ENCODE measurements at places on chromosomes 3 and 15.

GRCh38 chr3:86744051-86744450 is 246.9 kb downstream of the VGLL3 start:
- no peak for DNase-seq

GRCh38 chr15:62958528-62959363 is 83.8 kb upstream of the TPM1 start:
- DNase-seq, result no peak

DNA sequence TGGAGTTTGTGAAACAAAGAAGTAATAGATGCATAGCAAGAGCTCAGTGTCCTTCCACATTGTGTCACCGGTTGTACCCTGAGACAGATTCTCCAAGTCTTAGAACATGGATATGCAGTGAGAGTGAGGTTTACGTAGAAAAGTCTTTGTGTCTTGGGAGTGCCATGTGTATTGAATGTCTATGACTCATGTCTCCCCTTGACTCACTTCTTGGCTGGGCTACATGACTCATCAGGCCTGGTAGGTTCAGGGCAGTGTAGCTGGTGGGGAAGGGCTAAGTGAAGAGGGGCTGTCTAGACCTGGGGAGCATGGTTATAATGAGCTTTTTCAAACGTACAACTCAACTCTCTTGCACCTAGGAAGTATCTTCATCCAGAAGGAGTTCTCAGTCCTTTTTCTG is 167.4 kb downstream of the GAP43 start:
- DNase-seq, result no peak

DNA sequence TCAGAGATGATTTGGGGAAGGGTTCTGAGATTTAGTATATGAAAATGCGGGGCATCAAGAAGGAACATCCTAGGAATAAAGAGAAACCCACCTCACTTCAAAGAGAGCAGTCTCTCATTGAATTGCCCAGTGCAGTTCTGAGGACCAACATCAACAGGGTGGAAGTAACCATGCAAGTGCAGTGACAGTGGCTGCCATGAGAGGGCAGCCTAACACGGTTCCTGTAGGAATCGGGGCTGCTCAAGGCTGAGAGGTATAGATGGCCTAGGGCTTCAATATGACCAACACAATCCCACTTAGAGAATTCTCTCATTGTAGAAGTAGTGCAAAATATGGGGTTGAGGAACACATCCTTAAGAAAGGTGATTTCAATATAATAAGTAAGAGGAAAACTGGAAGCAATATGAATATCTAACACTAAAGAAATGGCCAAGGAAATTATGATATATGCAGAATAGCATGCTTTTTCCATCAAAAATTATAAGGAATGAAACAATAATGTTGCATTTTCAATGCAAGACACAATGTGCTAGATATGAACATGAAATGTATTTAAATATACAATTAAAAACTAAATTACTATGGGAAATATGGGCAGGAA is 51.1 kb upstream of the ARRDC4 start:
- no peak for DNase-seq

DNA sequence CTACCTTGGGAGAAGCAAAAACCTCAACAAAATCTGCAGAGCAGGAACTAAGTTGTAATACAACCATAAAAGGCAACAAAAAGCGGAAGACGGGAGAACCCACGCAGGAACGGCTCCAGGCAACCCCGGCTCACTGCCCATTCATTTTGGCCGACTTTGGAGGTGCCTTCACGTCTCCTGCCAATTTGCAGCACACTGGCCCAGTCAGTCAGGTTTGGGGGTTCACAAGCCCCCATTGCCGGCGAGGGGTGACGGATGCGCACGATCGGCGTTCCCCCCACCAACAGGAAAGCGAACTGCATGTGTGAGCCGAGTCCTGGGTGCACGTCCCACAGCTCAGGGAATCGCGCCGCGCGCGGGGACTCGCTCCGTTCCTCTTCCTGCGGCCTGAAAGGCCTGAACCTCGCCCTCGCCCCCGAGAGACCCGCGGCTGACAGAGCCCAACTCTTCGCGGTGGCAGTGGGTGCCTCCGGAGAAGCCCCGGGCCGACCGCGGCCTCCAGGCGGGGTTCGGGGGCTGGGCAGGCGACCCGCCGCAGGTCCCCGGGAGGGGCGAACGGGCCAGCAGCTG is 463 bp downstream of the TERC start:
- peak; percentile 82 for DNase-seq

- no peak for DNase-seq
Measured at GRCh38 chr3:66744521-66744920, 243.7 kb upstream of the LRIG1 start.

DNA sequence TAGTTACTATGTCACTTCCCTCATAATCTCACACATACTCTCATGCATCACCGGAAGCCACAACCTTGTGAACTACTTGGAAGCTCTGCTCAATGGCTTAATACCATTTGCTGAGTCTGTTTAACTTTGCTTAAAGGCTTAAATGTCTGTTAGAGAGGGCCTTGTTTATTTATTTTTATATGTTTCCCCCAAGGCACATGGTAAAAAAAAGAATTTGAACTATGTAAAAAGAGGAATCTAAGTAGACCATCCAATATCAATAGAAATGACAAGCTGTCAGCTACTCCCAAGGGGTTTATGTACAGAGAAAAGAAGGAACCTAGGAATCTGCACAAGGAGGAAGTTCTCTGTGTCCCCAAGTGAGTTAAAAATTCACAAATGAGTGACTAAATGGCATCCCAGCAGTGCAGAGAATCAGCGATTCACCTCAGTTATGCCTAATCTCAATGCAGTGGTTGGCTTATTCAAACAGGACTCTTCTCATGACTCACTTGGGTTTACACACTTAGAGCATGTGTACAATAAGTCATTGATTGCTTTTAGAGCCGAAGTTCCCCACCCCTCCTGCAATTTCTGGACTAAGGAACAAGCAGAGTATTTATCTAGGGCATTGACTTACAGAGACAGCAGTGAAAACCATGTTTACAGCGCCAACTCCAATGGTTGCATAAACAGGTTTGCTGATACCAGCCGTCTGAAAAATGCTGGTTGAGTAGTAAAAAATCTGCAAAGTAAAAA is 24.4 kb downstream of the SLC2A2 start:
- no peak for DNase-seq

DNA sequence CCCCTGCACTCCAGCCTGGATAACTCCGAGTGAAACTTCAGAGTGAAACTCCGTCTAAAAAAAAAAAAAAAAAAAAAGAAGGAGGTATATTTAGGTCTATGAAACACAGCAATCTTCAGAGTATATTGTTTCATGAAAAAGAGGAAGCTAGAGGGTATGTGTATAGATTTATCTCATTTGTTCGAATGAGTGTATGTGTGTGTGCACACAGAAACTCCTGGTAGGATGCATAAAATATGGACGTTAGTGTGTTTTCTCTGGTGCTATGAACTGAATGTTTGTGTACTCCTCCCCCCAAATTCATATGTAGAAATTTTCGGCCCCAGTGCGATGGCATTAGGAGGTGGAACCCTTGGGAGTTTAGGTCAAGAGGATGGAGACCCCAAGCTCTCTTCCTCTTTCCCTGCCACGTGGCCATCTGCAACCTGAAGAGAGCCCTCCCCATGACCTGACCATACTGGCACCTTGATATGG is 98.6 kb upstream of the KLF13 start:
- peak; percentile 35 for DNase-seq

DNA sequence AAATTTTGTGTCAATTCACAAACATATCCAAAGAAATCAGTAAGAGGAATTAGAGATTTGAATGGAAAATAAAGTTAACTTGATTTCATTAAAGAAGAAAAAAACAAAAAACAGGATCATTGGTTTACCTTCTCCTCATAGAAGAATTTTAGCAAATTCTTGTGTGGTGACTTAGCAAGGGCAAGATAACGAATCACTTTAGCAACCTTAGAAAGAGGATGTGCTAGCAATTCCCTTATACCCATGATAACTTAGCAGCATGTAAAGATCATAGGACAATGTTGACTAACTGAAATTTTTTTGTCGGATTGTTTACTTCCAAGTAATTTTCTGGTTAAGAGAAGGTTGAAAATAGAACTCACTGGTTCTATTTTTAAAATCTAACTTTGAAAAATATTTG is 609.3 kb downstream of the GBE1 start:
- DNase-seq, result no peak

DNA sequence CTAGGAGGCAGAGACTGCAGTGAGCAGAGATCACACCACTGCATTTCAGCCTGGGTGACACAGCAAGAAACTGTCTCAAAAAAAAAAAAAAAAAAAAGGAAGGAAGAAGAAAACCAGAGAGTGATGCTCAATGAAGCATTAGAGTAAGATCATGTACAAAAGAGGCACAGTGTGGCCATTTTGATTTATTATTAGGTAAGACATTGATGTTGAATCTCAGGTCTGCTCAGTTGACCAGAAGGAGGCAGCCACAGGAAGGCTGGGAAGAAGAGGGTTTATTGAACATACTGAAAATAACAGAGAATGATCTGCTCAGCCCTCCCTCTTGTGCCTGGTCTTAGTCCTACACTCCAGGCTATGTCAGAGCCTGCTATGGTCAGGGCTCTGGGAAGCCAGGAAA is 15.6 kb downstream of the LRRK1 start:
- no peak for DNase-seq

DNA sequence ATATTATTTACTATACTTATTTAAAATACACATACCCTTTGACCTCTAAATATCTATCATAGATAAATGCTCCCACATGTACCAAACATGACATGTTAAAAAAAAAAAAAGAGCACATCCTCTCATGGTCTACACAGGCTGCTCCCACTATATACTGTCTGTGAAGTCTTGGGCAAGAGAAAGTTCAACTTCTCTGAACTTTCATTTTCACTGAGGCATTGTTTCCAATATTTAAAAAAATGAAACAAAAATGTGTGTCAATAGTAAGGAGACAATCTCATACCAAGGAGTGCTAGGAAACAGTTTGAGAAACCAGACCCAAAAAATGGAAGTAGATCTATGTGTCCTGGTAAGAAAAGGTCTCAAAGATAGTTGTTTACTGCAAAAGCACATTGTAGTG is 29.3 kb downstream of the SLC4A7 start:
- no peak for DNase-seq

GRCh38 chr3:196047391-196048030 is 34.4 kb downstream of the TFRC start:
- no peak for DNase-seq

DNA sequence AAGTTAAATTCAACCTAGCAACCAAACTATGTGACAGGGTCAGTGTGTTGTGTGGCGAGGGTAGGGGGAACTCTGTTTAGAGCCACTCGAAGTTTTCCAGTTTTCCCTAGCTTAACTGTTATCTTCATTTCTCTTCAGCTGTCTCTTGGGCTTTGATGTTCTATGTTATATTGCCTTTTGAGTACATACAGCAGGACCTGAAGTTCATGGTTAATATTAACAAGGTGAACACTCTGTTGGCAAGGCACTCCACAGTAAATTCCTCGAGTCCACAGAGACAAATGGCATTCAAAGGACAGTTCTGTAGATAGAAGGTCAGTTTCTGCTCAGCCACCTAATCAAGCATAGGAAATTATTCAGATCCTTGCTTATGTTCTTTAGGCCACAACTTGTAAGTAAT is 147.9 kb upstream of the DPH6 start:
- DNase-seq, result no peak

DNA sequence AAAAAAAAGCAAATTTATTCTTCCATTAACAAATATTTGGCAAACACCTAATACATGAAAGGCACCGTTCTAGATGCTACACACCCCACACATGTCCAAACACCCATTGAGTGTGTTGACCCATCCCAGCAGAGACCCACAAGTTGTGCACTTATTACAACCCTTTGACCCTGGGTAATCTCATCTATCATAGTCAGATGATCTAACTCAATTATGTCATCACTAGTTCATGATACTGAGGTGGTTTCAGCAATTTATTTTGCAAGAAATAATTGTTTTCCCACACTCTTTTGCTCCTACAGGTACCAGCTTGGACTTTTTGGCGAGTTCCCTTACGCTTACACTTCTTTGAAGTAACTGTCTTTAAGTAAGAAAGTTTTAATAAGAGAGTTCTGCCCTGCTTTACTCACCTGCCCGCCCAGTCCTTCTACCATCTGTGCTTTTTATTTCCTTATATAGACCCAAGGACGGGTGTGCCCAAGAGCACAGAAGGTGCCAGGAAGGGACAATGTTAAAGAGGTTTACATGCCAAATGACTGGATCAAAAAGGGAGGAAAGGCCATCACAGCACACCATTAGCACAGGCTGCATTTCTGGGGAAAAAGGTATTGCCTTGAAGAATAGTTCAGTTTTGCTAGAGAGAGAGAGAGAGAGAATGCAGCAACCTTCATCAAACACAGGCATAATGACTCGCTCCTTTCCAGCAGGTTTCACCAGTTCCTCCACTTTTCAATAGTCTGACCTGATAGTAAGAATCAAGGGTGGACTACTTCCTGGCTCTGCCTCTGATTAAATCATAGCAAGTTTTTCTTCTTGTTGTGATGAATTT is 54.5 kb upstream of the ATP11B start:
- no peak for DNase-seq

GRCh38 chr3:148911173-148911572 is 46.1 kb downstream of the CPA3 start:
- DNase-seq, result no peak

DNA sequence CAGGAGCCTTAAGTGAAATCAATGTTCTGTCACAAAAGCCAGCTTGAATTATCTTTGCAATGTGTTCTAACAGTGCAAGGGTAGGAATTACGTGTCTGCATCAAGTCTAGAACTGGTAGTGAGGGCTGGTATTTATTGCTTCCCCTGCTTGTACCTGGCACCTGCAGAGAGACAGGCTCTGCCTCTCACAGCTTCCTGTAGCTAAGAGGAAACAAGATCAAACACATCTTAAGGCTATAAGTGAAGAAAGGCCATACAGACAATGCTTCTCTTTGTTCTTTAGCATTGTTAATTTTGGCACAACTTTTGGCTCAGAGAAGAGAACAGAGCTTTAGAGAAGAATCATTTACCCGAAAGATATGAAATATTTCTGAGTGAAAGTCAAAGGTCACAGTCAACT is 479.9 kb downstream of the GRM7 start:
- no peak for DNase-seq

All from GM06990 (cell line).